ENCODE measurements at places on chromosomes 16 and 17.
A peak's percentile ranks its signal among the peaks of the same experiment; 100 is the strongest.

DNA sequence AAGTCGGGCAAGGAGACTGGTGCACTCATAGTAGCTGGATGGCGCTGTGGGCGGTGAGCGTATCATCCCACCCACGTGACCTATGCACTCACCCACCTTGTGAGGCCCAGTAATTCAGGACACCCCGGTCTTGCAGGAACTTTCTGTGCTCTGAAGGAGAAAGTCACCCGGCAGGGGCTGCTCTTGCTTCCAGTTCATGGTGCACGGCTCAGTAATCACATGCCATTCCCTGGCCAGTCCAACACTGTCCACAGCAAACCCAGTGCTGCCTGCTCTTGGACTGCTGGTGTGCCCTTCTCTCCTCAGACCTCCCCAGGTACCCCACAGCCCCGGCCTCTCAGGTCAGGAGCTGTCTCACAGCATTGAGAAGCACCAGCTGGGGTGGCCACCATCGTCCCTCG, 16.4 kb upstream of the RHBDF2 start:
- no peak for DNase-seq

DNA sequence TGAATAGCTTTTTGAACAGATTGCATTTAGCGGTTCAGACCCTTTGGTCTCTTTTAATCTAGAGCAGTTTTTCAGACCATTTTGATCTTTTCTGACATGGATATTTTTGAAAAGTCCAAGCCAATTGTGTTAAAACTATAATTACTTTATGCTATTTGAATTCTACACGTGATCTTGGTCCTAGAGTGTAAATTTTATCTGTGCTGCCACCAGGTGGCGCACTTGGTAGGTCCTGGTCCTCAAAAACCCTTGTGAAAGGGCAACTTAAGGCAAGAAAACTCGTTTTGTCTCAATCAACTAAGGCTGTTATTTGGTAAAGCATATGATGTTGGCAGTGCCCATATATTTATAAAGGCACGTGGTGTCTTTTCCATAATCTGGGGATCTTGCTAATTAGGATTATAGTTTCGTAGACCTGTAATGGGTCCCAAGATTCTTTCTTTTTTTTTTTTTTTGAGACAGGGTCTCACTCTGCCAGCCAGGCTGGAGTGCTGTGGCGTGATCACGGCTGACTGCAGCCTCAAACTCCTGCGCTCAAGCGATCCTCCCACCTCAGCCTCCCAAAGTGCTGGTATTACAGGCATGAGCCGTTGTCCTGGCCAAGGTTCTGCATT, 43.9 kb upstream of the TEX2 start:
- peak; percentile 25 for DNase-seq

- no peak for DNase-seq
Observed at GRCh38 chr16:2471653-2472487, 773 bp downstream of the NTN3 start.

- no peak for DNase-seq
Observed at GRCh38 chr16:22638393-22639206, 127.9 kb downstream of the NPIPB5 start.

DNA sequence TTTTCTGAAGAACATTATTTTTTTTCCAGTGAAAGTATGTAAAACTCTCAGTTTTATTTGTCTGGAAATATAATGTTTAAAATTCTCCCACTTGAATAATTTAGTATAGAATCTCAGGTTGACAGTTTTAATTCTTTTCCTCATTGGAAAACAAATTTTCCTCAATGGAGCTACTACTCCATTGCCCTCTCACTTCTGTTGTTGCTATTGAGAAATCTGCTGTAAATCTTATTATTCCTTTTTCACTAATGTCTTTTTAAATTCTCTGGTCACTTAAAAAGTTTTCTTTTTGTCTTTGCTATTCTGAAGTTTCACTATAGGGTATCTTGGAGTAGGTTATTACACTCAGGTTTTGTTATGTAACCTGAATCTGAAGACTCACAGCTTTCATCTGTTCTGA, 216.1 kb upstream of the PMFBP1 start:
- DNase-seq = no peak

DNA sequence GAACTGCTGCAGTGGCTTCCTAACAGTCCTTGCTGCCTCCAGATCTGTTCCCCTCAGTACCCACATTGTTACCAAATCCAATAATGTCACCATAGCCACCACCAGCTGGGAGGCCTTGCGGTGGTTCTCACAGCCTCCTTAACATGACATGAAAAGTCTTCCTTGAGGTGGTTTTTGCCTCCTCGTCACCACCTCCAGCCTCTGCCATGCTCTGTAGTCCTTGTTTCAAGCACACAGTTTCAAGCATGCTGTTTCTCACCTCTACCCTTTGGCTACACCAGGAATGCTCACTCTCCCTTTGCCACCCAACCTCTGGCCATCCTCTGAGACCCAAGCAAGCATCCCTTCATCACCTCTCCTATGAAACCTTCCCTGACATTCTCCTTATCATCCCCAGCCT, 47.2 kb downstream of the DNAH9 start:
- DNase-seq = no peak

DNA sequence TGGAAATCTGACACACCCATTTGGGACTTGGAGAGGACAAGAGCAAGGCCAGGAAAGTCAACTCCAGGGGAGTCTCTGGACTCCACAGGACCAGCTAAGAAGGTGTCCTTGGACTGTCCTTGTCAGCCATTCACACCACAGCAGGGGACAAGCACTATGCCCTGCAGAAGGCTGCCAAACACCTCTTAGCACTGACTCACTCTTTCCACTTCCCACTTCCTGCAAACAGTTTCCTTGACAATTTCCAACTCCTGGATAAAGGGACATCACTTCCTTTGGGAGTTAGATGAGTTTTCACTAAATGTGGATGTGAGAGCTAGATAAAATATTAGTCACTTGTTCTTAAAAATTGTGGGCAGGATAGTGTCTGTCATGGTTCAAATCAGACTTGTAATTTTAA, 37.8 kb upstream of the BCAR1 start:
- DNase-seq = no peak

DNA sequence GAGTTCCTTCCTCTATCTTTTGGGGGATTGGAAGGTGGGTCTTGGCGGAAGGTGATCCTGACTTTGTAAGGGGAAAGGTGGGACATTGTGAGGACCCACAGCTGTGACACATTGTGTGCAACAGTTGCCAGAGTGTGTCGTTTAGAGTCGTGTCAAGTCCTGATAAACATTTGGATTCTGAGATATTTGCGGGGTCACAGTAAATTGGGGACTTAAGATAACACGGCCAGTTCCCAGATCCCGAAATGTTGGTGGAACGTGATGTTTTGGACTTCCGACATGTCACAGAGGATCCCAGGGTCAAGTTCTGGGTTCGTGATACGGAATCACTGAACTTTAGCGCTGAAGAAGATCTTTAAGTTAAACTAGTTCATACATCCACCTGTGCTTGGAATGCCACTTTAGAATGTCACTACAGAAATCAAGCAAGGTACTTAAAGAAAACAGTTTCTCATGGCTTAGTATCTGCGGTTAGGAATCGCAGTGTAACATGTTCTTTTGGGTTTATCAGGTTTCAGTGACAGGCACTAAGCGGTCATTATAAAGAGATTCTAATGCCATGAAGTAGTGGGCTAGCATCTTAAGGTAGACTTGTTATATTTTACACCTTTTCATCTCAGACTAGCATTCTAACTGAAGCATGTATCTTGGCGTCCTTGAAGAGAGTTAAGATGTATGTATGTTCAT, 815 bp downstream of the ATAD5 start:
- no peak for DNase-seq

DNA sequence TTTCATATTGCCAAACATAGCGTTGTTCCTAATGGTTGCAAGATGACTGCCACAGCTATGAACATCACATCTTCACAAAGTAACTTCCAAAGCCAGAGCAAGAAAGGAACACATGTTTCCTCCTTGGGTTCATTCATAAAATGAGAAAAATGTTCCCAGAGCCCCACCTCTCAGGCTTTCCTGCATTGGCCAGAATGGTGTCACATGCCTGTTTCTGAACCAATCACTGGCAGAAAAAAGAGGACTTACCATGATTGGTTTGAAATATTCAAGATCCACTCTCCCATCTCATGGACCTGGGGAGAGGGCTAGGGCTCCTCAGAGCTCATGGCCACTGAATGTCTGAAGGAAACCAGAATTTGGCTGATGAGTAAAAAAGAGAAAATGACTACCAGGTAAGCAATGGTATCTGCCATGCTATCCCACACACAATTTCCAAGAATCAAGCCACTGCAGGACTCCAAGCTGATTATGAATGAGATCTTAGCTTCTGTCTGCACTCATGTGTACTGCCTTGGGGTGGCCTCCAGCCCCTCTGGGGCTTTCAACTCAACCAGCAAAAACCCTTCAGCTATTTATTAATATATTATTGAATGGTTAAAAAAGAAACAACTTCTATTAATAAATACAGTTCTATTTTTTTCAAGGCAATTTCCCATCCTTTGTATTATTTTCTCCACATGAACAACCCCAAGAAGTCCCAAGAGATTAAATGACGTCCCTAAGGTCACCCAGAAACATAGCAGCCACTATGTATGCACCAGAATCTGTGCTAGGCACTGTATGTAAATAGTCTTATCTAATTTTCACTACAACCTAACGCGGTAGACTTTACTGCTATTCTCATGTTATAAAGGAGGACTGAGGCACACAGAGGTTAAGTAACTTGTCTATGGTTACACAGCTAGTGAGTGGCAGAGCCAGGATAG, 61.4 kb upstream of the TMC5 start:
- DNase-seq = no peak

- no peak for DNase-seq
Observed at GRCh38 chr16:11736903-11737302, 5.8 kb downstream of the TXNDC11 start.

DNA sequence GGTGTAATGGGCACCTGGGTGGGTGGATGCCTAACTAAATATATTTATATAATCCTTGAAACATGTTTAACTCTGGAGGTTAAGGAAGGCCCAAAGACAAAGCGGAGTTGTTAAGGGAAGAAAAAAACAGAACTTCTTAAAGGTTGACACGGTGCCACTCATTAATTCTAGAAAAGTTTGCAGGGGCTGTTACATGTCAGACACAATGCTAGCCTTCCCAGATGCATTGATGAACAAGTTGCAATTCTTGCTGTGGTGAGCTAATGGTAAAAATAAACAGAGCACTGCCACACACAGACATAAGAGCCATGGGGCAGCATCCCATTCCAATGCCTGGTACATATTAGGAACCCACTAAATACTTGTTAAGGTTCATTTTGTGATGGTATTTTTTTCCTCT, 109.5 kb downstream of the CDH13 start:
- no peak for DNase-seq

GRCh38 chr16:72992142-72992601, 55.8 kb downstream of the ZFHX3 start:
- DNase-seq = no peak

- no peak for DNase-seq
Observed at GRCh38 chr16:85205747-85206471, 93.6 kb upstream of the CIBAR2 start.

DNA sequence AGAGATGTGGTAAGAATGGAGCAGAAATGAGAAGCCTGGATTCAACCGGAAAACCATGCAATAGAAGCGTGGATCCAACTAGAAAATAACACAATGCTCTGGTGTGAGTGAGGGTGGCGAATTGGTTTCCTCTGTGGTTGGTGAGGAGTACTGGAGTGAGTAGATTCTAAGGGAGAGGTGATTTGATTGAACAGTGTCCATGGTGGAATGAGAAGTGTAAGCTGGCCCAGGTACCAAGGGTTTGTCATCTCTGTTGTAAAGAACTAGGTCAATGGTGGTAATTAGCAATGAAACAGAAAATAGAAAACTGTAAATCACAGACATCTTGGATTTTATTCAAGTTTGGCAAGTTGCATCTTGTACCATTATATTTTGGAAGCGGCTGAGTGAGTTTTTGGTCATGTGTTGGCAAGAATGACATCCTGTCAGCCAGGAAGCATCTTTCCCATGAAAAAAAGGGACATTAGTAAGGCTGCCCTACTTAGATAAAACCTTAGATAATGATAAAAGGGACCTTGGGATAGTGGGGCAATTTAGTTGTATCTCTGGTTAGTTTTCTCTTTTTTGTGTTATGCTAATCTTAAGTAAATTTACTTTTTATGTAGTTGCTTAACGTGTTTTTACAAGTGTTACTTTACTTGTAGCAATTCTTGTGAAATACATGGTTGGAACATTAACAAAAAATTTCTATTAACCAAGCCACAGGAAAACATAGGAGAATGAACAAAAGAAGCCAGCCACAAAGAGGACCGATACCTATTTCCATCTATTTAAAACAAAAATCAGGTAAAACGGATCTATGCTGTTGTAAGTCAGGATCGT, 20.9 kb downstream of the HSD17B2 start:
- DNase-seq = no peak

DNA sequence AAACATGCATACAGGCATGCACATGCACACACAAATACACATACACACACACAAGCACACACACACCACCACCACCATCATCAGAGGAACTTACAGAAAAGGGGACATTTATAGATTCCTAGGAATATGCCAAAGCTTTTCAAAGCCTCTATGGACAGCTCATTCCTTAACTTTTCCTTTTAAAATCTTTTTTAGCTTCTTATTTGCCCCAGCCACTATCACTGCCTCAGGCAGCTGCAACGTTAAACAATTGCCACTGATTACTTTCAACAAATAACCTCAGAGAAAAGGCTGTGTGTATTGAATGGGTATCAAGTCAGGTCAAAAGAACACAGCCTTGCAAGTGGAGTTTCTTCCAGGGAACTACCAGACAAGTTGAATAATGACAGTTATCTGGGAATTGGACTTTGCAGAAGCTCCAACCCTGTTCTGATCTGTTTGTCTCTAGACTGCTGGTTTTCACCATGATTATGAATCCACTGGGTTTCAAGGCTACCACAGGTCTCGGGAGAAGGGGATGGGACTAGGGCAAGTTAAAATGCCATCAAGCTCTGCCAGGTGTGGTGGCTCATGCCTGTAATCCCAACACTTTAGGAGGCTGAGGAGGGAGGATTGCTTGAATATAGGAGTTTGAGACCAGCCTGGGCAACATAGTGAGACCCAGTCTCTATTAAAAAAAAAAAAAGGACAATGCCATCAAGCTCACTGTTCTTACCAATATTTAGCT, 21.9 kb upstream of the BEAN1 start:
- DNase-seq = no peak

- DNase-seq = no peak
Observed at GRCh38 chr17:59680314-59680713, 26.9 kb downstream of the PTRH2 start.

DNA sequence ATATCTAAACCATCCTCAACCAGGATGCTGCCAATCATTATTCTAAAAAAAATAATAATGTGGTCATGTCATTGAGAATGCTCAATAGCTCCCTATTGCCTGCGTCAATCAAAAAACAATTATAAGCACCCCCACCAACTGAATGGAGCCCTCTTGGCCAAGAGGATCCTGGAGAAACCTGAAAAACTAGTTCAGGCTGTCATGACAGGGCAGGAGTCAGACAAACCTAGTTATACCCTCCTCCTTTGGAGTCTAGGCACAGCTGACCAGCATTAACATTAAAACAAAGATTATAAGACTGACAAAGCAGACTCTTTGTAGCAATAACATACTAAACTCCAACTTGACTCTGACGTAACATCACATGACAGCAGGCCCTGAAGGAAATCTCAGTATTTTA, 119.2 kb upstream of the CCL2 start:
- no peak for DNase-seq

DNA sequence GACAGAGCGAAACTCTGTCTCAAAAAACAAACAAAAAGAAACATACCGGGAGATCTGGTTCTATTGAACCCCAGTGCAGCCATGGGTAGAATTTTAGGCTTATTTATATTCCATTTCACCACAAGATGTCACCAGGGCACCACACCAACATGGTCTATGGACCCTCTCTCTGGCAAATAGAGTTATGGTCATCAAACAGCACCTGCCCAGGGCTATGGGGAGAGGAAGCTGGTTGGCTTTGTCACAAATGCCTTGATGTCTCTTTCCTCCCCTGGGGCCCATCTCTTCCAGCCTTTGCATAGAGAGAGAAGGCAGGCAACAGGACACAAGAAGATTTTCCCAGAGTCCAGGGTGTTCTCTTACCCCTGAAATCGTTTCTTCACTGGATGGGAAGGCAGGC, 128.4 kb downstream of the WWOX start:
- no peak for DNase-seq
